Chondrocyte (in vitro differentiated cells): ENCODE measurements at places on chromosomes 4 and X. TPM values are rescaled to one million over a fixed set of nuclear protein-coding genes. Genes with fewer than 3 reads are reported as not detected.
A peak's percentile ranks its signal among the peaks of the same experiment; 100 is the strongest.

DNA sequence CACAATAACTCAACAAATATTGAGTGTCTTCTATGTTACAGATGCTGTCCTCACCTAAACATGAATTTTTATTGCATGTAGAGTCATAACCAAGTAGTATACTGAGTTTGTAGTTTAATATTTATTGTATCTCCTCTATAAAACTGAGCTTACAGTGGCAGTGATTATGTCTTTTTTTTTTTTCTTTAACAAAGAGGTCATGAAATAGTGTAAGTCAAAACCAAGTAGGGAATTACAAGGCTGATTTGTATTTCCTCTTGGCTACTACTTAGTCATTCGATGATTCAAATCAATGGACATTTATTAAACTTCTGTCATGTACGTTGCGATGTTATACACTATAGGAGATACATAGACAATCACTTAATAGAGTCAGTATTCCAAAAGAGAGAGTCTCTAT lies 48.4 kb downstream of the IL15 start:
- no peak for DNase-seq

DNA sequence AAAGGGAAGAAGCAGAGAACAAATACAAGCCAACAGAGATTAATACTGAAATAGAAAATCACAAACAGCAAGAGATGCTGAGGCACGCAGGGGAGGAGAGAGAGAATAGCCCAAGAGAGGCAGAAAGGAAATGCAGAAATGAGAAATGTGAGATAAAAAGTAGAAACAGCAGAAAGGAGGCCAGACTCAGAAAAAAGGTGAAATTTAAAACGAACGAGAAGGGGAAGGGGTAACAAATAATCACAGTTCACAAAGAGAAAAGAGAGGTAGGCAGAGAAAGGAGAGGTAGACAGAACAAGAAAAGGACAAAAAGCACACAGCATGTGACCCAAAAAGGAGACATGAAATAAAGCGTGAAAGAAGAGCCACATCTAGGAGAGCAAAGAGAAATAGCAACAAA lies 264.4 kb downstream of the CHIC1 start:
- DNase-seq: no peak

- no peak for DNase-seq
These were observed 472.5 kb downstream of the INPP4B start for GRCh38 chr4:142373610-142374009.

DNA sequence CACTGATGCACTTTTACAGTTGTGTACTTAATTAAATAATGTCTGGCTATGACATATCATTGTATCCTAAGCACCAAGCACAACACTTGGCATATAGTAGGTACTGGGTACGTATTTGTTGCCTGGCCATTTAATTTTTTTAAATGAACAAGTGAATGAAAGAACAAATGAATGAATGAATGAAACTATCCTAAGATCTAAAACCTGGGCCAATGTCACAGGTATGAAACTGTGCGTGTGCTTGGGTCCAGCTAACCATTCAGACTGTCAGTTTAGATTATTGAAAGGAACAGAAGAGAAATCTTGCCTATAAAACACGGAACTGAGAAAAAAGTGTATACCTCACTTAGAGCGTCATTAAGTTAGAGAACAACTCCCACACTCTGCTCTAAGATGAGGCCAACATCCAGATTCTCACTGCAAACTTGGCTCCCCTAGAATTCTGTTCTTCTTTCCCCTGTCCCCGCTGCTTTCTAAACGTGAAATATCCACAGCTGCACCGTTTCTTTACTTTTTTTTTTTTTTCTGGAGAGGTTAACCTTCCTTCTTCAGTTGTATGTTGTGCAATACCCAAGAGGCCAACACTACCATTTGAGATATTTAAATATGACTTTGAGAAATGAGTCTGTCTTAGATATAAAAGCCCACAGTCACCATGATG lies 17.3 kb upstream of the SEL1L3 start:
- DNase-seq: no peak

GRCh38 chrX:29528281-29528680 lies 687.1 kb upstream of the MAGEB2 start:
- no peak for DNase-seq

- no peak for DNase-seq
These were observed 85.6 kb upstream of the CPEB2 start for GRCh38 chr4:14916554-14917297.

GRCh38 chrX:56788717-56789122 lies 59.7 kb downstream of the NBDY start:
- DNase-seq: peak; percentile 51

DNA sequence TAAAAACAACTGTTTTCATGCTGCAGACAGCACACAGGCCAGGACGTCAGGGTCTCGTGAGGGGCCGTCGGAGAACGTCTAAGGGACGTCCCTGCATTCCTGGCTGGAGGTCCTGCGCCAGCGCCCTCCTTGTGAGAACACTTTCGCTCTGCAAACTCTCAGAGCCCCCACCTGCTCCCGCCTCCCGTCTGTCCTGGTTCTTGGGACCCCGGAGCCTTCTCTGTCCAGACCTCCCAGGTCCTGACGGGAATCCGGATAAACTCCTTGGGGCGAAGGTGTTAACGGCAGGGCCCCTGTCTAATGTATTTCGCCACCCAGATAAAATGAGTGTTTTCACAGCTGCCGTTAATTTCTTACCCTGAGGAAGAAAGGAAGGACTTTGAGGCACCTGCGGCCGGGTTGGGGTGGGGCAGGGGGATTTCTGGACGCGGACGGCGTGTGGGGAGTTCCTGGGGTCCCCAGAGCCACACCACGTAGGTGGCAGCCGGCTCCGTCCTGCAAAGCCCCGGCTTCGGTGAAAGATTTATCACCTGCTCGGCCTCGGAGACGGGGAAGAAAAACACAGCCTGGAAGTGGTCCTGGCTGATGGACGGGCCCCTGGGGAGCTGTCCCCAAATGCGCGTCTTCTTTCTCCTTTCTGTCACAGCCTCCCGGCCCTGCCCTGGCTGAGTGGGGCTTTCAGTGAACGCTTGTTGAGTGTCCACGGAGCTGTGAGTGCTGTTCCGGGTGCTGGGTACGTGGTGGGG lies 35.1 kb upstream of the PPP2R3B start:
- peak; percentile 78 for DNase-seq

DNA sequence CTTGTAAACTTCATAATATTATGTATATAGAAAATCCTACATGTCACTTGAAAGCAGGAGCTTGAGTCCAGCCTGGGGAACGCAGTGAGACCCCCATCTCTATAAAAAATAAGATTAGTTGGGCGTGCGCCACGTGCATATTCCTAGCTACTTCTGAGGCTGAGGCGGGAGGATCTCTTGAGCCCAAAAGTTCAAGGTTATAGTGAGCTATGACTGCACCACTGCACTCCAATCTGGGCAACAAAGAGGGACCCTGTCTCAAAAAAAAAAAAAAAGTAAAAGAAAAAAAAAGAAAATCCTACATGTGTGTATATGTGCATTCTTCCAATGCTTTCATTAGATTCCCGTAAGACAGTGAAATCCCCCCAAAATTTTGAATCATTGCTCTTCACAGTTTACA lies 1.7 kb downstream of the SEC31A start:
- no peak for DNase-seq

DNA sequence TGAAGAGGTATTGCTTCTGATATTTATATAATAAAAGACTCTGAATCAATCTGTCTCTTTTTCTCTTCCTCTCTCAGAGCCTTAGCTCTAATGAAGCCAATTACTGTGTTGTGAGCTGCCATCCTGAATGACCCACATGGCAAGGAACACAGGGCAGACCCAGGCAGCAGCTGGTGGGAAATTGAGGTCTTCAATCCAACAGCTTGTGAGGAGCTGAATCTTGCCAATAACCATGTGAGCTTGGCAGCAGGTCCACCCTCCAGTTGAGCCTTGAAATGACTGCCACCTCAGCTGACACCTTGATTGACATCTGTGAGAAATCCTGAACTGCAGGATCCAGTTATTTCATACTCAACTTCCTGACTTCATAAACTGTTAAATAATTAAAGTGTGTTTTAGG lies 149.4 kb downstream of the NDST4 start:
- no peak for DNase-seq

- DNase-seq: no peak
These were observed 616.1 kb downstream of the BCOR start for GRCh38 chrX:39481621-39482020.

DNA sequence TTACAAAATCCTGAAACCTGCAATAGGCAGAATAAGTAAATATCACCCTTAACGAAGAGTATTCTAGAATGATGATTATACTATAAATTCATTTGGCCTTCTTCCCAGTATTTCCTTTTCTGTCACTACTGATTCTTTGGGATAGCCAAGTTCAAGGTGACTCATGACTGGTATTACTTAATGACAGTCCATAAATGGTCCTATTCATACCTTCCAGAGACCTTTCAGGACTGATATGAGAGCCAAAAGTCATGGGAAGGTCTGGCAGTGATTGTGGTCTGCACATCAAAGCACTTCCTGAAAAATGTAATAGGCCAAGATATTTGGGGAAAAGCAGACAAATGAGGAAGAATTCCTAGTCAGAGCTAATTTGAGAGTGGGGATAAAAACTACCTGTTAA lies 239.6 kb upstream of the FAM47A start:
- DNase-seq: no peak

- DNase-seq: no peak
These were observed 28.6 kb downstream of the IDS start for GRCh38 chrX:149476513-149476912.

- no peak for DNase-seq
These were observed 1.9 kb upstream of the PPP3CA start for GRCh38 chr4:101348995-101349800.

GRCh38 chr4:55359397-55359916 lies 13.4 kb downstream of the SRD5A3 start:
- no peak for DNase-seq

DNA sequence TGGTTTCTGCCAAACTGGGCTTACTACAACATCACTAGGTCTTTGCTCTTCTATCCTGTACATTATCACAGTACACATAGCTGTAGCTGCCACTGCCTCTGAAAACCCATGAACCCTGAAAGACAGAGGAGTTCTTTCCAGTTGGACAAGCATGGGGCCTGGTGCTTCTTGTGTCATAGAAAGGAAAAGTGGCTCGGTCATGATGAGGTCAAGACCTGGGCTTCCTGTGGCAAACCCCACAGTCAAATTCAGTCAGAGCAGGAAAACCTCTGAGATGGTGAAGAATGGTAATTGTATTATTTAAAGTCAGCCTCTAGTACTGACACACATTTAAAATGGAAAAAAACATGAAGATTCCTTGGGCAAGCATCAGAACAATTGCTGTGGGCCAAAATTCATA lies 133.3 kb upstream of the PRPS2 start:
- no peak for DNase-seq

GRCh38 chr4:55722132-55722531 lies 86.0 kb upstream of the NMU start:
- DNase-seq: no peak

DNA sequence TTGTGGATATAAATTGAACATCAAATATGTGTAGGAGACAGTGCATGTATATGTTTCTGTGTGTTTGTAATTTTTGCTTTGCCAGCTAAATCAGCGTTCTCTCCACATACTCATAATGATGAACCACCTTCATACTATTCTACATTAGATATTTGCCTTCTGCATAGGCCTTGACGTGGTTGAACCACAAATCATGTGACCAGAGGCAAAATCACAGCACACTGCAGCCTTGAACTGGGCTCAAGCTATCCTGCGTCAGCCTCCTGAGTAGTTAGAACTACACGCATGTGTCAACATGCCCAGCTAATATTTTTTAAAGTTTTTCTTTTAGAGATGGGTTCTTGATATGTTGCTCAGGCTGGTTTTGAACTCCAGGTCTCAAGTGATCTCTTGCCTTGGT lies 9.5 kb downstream of the UBQLN2 start:
- DNase-seq: no peak

DNA sequence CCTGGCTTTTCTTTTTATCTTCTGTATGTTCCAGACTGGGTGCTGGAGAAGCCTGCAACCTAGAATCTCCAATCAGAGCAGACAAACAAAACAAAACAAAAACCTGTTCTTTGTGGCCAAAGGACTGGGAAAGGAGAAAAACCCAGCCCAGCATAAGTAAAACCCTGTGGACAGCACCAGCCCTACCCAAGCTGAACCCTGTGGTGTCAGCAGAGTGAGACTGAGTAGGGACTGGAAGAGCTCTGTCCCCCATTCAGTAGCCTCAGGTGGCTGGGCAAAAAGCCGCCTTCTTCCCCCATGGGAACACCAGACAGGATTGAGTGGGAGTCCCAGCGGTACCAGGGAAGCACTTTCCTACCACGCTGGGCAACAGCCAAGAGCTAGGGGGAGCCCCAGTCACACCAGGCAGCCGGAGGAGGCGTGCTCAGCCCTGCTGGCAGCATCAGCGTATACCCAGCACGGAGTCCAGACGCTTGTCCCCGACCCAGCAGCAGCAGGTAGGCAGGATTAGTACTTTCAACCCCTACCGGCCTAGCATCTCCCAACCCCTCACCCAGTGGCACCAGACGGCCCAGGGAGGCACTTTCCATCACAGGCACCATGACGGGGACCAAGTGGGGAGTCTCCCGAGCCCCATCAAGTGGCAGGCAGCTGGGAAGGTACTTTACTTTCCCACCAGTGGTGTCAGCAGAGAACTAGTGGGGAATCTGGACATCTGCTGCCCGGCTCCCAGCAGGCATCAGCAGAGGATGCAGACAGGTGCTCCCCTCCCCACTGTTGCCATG lies 8.6 kb upstream of the JADE3 start:
- DNase-seq: peak; percentile 93

DNA sequence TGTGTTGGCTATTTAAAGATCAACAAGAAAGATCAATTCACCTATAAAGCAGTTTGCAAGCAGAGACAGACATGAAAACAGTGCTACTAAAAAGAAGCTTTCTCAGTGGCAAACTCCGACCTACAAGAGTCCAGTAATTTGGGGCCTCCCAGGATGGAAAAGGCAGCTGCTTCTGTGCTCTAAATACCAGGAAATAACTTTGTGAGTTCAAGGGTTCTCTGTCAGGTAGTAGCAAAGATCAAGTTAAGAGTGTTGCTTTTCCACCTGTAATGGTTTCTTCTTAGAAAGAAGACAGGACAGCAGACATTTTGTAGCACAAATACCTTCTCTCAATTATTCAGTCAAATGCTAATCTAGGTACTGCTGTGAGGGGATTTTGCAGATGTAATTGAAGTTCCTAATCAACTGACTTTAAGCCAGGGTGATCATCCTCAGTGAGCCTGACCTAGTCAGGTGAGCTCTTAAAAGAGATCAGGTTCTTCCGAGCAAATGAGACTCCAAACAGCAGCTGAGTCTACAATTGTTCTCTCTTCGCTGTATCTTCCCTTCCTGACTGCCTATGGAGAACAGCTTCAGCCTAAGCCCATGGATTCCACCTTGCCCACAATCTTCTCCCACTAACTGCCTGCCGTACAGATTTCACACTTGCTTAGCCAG lies 13.5 kb downstream of the ANKRD17 start:
- no peak for DNase-seq

CCDC149 gene
- total RNA-seq: 12.9 to 21.5 TPM (median 21.4 TPM) in 3 replicates

PROM1 gene
- 0.10 TPM in 1 of 3 replicates, not detected in the others for total RNA-seq

IDUA gene
- 42.6 to 53.0 TPM (median 46.0 TPM) in 3 replicates for total RNA-seq

PLXNB3 gene
- total RNA-seq: 8.5 to 36.3 TPM (median 34.8 TPM) in 3 replicates

PRDM8 gene
- 0.07 TPM in 1 of 3 replicates, not detected in the others for total RNA-seq

TRIML2 gene
- 1.1 to 2.8 TPM (median 1.6 TPM) in 3 replicates for total RNA-seq

TMPRSS11D gene
- not detected in 3 replicates for total RNA-seq

AMOT gene
- 7.1 to 9.5 TPM (median 7.9 TPM) in 3 replicates for total RNA-seq
